Activated T-cell treated with anti-CD3 and anti-CD28 coated beads, Interleukin-2, amount 50 U/mL, for 72 hours (primary cell): ENCODE measurements at places on chromosomes 7 and 10. TPM values are rescaled to one million over a fixed set of nuclear protein-coding genes. Genes with fewer than 3 reads are reported as not detected.

- H3K27ac ChIP-seq, result no peak overlapping the region
- H3K4me1 ChIP-seq, result no peaks in the 10 kb centered on the region
- H3K36me3 ChIP-seq, result no peaks in the 10 kb centered on the region
- no peak for DNase-seq
- H3K4me3 ChIP-seq, result no peak overlapping the region
These were observed 97.0 kb upstream of the FERD3L start for GRCh38 chr7:19242246-19242645.

DNA sequence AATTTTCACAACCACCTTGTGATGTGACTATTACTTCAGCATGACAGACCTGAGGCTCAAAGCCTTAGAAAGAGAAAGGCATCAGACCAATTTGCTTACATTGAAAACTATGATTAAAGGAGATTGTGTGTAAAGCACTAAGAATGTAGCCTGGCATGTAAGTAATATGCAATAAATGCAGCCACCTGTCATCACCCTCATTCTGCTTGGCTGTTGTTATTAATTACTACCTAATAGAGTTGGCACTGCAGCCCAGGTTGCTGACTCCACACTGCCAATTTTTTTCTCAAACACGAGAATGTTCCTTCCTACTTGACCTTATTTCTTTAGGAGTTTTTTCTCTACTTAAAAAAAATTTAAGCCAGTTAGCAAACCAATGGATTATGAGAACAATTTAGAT lies 61.2 kb upstream of the NPVF start:
- no peaks in the 10 kb centered on the region for H3K36me3 ChIP-seq
- no peak overlapping the region for H3K4me3 ChIP-seq
- H3K27ac ChIP-seq, result no peak overlapping the region
- H3K27me3 ChIP-seq, result no peaks in the 10 kb centered on the region

DNA sequence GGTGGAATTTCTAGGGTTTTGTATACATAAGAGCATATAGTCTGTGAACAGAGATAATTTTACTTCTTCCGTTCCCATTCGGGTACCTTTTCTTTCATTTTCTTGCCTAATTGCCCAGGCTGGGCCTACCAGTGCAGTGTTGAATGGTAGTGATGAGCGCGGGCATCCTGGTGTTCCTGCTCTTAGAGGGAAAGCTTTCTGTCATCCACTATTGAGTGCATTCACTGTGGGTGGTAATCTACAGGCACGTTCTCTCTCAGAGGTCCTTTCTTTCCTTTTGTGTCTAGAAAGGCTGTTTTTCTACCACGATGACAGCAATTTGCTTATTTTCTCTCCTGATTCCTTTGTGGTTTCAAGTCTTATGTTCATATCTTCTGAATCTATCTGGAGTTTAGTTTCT lies 65.0 kb downstream of the INPP5A start:
- H3K4me3 ChIP-seq, result no peak overlapping the region
- no peak for DNase-seq
- H3K27ac ChIP-seq, result no peak overlapping the region

GRCh38 chr10:1491901-1492300 lies 245.4 kb downstream of the ADARB2 start:
- H3K36me3 ChIP-seq, result no peaks in the 10 kb centered on the region
- no peaks in the 10 kb centered on the region for H3K27me3 ChIP-seq
- H3K27ac ChIP-seq, result no peak overlapping the region
- DNase-seq, result no peak
- no peak overlapping the region for H3K4me3 ChIP-seq
- H3K4me1 ChIP-seq, result no peaks in the 10 kb centered on the region

The RNF32 gene
- total RNA-seq, result 3.1 TPM

DNA sequence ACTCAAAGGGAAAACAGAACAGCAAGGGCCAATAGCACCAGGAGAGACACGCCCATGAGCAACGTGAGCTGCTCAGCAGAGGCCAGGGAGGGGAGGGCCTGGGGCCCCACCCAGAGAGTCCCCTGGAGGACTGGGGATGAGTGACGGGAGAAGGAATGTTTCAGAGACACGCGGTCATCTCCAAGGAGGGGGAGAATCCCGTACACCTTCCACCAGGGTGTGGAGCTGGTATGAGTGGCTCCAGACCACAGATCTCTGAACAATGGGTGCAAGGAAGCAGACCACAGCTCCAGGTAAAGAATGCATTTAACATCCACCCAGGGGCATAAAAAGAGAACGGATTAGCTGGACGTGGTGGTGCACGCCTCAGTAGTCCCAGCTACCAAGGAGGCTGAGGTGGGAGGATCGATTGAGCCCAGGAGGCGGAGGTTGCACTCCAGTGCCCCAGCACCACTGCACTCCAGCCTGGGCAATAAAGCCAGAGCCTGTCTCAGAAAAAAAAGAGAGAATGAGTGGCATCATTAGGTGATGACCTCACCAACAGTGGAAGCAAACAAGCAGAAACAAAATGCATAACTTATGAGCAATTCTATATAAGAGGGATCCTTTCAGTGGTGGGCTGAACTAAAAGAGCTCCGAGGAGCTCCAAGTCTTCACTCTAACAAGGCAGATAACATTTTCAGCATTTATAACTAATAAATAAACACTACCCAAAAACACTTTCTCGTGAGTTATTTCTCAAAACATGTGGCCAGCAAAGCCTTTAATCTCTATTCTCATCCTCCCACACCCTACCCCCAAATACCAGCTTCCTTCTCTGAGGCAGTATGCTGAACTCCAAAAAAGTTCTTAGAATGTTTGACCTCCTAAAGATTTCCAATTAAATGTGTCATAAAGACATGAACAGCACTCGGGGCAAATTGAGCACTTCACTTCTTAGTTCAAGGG lies 12.5 kb downstream of the PSAP start:
- no peak overlapping the region for H3K27ac ChIP-seq

The AKR1D1 gene
- not detected for total RNA-seq

- peaks cover 89% of the 10 kb centered on the region for H3K4me1 ChIP-seq
- peak overlapping the region; percentile 79 for H3K4me3 ChIP-seq
- H3K36me3 ChIP-seq, result no peaks in the 10 kb centered on the region
These were observed 19.8 kb downstream of the CCNY start for GRCh38 chr10:35355971-35356724.
